Kidney tubule cell (primary cell): ENCODE measurements at places on chromosomes 11 and 22.

DNA sequence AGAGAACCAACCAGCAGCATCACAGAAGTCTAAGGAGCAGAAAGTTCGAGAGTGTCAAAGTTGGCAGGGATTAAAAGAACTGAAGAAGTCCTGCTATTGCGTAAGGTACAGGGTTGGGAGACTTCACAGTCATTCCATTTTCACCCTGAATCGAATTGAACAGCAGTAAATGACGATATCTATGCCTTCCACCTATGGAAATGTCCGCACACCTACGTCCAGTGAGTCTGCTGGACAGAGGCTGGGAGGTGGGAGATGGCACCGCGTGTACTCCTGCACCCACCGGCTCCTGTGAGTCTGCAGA lies 116.7 kb downstream of the MICAL3 start:
- DNase-seq = no peak

- no peak for DNase-seq
Observed at GRCh38 chr11:2766166-2766565, 66.4 kb upstream of the KCNQ1OT1 start.

- DNase-seq = no peak
Observed at GRCh38 chr11:117202386-117203068, 3.4 kb downstream of the TAGLN start.

- no peak for DNase-seq
Observed at GRCh38 chr11:45751430-45751829, 53.5 kb upstream of the SLC35C1 start.

- DNase-seq = no peak
Observed at GRCh38 chr22:30198921-30199320, 47.6 kb downstream of the LIF start.

DNA sequence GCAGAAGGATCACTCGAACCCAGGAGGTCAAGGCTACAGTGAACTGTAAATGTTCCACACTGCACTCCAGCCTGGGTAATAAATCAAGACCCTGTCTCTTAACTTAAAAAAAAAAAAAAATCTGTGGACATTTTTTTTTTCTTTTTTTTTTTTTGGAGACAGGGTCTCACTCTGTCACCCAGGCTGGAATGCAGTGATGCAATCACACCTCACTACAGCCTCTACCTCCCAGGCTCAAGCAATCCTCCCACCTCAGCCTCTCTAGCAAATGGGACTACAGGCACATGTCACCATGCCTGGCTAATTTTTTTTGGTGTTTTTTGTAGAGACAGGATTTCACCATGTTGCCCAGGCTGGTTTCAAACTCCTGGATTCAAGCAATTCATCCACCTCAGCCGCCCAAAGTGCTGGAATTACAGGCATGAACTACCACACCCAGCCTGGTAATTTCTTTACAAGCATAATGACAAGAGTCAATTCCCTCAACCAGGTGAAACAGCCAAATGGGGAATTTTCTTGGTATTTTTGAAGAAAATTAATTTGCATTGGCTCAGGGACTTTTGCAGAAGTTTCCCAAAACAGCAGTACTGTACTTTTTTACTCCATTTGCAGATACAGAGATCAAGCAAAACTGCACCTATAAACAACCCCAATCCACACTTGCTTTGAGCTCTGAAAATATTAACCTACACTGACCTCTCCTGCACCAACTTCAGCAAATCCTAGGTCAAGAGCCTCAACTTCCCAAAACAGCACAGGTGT lies 44.0 kb downstream of the MRTFA start:
- no peak for DNase-seq

- DNase-seq = no peak
Observed at GRCh38 chr11:42311514-42311913, 852.1 kb upstream of the LRRC4C start.

GRCh38 chr11:76689313-76690260 lies 19.0 kb upstream of the LRRC32 start:
- no peak for DNase-seq
